Chondrocyte (in vitro differentiated cells): ENCODE measurements at places on chromosomes 5 and 9. TPM values are rescaled to one million over a fixed set of nuclear protein-coding genes. Genes with fewer than 3 reads are reported as not detected.
A peak's percentile ranks its signal among the peaks of the same experiment; 100 is the strongest.

- H3K27ac ChIP-seq = no peak overlapping the region
- H3K4me3 ChIP-seq = no peak overlapping the region
- no peaks in the 10 kb centered on the region for H3K36me3 ChIP-seq
- peaks cover 3% of the 10 kb centered on the region for H3K4me1 ChIP-seq
Measured at GRCh38 chr9:106779796-106780195, 83.2 kb upstream of the ZNF462 start.

GRCh38 chr9:83155733-83156132 is 92.8 kb upstream of the RASEF start:
- no peaks in the 10 kb centered on the region for H3K27me3 ChIP-seq
- DNase-seq = no peak
- H3K4me1 ChIP-seq = peaks cover 25% of the 10 kb centered on the region
- no peak overlapping the region for H3K27ac ChIP-seq
- no peaks in the 10 kb centered on the region for H3K36me3 ChIP-seq
- H3K4me3 ChIP-seq = no peak overlapping the region

The SHOC1 gene
- total RNA-seq = not detected in 3 replicates

DNA sequence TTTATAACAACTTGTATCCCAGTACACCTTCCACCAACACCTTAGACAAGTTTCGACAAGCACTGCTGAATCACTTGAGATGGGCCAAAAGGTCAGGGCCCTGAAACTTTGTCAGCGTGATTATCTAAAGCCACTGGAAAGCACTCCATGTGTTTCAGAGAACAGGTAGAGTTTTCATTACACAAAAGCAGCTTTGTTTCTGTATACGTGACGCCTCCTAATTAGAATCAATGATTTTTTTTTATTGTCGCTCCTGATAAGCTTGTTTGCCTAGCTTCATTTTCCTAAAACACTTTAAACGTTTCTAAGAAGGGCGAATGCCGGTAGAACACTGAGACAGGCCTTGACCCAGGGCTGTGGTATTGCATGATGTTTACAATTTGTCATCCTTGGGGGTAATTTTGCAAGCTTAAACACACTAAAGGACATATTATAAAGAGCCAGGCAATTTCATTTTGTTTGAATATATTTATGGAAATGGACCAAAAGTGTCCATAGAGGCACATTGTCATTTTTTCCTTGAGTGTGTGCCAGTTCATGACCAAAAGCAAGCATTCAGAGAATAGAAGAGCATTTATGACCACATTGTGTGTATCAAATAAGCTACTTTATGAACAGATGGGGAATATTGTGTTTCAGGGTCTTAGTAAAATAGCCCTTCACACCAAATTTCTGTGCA is 193.6 kb downstream of the GLIS3 start:
- no peak for DNase-seq
- H3K27me3 ChIP-seq = no peaks in the 10 kb centered on the region
- no peak overlapping the region for H3K27ac ChIP-seq
- no peak overlapping the region for H3K4me3 ChIP-seq
- H3K4me1 ChIP-seq = peaks cover 38% of the 10 kb centered on the region

The CDH9 gene
- total RNA-seq = not detected in 3 replicates

DNA sequence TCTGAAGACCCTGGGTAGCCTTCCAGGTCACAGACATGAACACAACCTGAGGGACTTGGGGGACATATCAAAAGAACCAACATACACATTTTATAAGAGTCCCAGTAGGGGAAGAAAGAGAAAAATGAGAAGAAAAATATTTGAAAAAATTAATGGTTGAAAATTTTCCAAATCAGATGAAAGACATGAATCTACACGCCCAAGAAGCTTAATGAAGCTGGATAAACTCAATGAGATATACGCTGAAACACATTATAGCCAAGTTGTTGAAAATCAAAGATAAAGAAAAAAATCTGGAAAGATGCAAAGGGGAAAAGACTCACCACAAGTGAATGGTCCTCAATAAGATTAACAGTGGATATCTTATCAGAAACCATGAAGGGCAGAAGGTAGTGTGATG is 9.6 kb upstream of the CCDC180 start:
- H3K27ac ChIP-seq = no peak overlapping the region
- peaks cover 11% of the 10 kb centered on the region for H3K4me1 ChIP-seq
- no peak overlapping the region for H3K4me3 ChIP-seq
- peaks cover 14% of the 10 kb centered on the region for H3K36me3 ChIP-seq
- H3K27me3 ChIP-seq = no peaks in the 10 kb centered on the region

- H3K27me3 ChIP-seq = no peaks in the 10 kb centered on the region
- H3K27ac ChIP-seq = no peak overlapping the region
- no peak overlapping the region for H3K4me3 ChIP-seq
- H3K4me1 ChIP-seq = no peaks in the 10 kb centered on the region
Measured at GRCh38 chr5:109125755-109126429, 283.9 kb downstream of the PJA2 start.

DNA sequence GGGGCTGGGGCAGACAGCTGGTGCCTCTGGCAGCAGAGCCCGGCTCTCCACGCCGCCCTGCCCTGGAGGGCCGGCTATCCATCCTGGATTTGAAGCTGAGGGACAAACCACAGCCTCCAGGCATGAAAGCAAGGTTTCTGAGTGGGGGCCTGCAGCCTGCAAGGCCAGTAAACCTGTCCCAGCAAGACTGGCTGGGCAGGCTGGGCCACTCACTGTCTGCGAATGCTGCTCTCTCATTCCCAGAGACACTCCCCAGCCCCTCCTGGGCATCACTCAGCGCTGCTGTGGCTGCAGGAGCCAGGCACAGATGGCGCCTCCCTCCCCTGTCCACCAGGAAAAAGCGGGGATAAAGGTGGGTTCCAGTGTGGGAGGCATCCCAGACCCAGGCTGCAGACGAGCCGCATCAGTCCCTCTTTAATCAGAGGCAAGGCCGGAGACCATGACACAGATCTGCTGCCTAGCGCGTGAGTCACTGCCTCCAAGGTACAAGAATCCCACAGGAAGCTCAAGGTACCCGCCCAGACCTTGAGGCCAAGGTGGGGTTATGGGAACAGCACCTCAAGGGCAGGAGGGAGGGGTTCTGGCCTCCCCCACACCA is 118.0 kb downstream of the VAV2 start:
- H3K4me1 ChIP-seq = peaks cover 50% of the 10 kb centered on the region
- H3K4me3 ChIP-seq = peak overlapping the region; percentile 22
- H3K36me3 ChIP-seq = no peaks in the 10 kb centered on the region
- H3K27me3 ChIP-seq = no peaks in the 10 kb centered on the region

The TOR4A gene
- total RNA-seq = 0.85 to 3.5 TPM (median 3.4 TPM) in 3 replicates

The ELAVL2 gene
- total RNA-seq = 0.36 to 1.4 TPM (median 0.37 TPM) in 3 replicates

- no peak for DNase-seq
- no peak overlapping the region for H3K4me3 ChIP-seq
- H3K36me3 ChIP-seq = peaks cover 18% of the 10 kb centered on the region
- H3K27ac ChIP-seq = no peak overlapping the region
- peaks cover 23% of the 10 kb centered on the region for H3K4me1 ChIP-seq
- H3K27me3 ChIP-seq = no peaks in the 10 kb centered on the region
Measured at GRCh38 chr5:83059341-83059740, 17.9 kb downstream of the TMEM167A start.

The TUSC1 gene
- not detected in 3 replicates for total RNA-seq

- peaks cover 10% of the 10 kb centered on the region for H3K4me1 ChIP-seq
- no peaks in the 10 kb centered on the region for H3K36me3 ChIP-seq
- no peak for DNase-seq
- no peaks in the 10 kb centered on the region for H3K27me3 ChIP-seq
- no peak overlapping the region for H3K27ac ChIP-seq
Measured at GRCh38 chr9:94586316-94586715, 7.3 kb downstream of the FBP2 start.

The C1QTNF2 gene
- 0.34 to 0.62 TPM (median 0.59 TPM) in 3 replicates for total RNA-seq

DNA sequence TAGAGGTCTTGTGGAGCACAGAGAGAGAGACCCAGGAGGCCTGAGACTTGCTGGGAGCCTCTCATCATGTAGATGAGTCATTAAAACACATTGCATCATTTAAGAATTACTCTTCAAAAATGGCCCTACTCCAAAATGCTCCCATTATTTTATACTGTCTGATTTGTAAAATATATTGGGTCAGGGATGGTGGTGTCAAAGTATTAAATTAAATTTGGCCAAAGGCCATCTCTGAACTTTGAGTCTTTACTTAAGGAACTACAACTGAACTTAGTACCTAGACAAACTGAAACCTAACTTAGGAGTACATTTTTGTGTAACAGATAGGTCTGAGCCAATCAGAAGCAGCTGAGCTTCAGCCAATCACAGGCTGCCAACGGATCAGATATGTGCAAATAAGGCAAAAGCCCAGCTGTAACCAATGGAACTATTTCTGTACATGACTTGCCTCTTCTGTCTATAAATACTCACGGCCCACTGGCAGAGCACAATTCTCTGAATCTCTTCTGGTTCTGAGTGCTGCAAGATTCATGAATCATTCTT is 657.2 kb downstream of the TLE1 start:
- peak overlapping the region; percentile 29 for H3K27ac ChIP-seq
- no peaks in the 10 kb centered on the region for H3K27me3 ChIP-seq
- no peak overlapping the region for H3K4me3 ChIP-seq
- no peak for DNase-seq
- H3K4me1 ChIP-seq = peaks cover 36% of the 10 kb centered on the region
- H3K36me3 ChIP-seq = no peaks in the 10 kb centered on the region

The MEIKIN gene
- not detected in 3 replicates for total RNA-seq

DNA sequence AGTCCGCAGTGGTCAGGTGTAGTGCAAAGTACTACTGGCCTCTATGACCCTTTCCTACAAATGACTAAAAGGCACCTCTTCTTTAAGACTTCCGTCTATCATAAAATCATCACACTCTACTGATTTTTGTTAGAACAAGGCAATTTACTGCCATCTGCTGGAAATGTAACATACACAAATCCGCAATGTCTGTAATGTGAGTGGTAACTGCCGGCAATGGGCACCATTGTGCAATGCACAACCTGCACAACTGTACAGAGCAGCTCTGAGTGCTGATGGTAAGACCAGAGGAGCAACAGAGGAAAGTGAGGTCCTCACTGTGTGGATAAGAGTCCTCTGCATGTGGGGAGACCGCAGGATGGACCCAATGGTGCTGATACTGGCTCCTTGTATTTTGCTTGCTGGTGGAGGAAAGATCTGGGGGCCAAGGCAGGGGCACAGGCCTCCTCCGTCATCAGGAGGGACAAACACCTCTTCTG is 103.7 kb downstream of the ATPSCKMT start:
- no peaks in the 10 kb centered on the region for H3K4me1 ChIP-seq
- H3K4me3 ChIP-seq = no peak overlapping the region
- no peaks in the 10 kb centered on the region for H3K36me3 ChIP-seq
- H3K27me3 ChIP-seq = no peaks in the 10 kb centered on the region

The CAMK2A gene
- 0.24 TPM in 1 of 3 replicates, not detected in the others for total RNA-seq

The CDX1 gene
- total RNA-seq = 0.44 to 0.57 TPM in 2 of 3 replicates, not detected in the other
